Lower lobe of right lung (tissue), 2 donors: ENCODE measurements at places on chromosomes 7 and 10. TPM values are rescaled to one million over a fixed set of nuclear protein-coding genes. Genes with fewer than 3 reads are reported as not detected.

Gene SLC13A1
- total RNA-seq, result not detected

Gene AKR1C4
- total RNA-seq, result not detected

Gene GIMAP7
- 49.4 TPM for total RNA-seq

Gene SPRN
- not detected for total RNA-seq

Gene MEOX2
- total RNA-seq, result 17.1 TPM

Gene ANK3
- total RNA-seq, result 75.9 TPM

Gene POMZP3
- total RNA-seq, result 10.8 TPM

Gene SLC26A5
- 1.8 TPM for total RNA-seq

Gene ACSL5
- total RNA-seq, result 81.1 TPM

Gene MYL7
- total RNA-seq, result 1.6 TPM

Gene C7orf57
- 1.6 TPM for total RNA-seq

Gene ELFN1
- total RNA-seq, result 1.4 TPM

Gene TAS2R3
- 1.4 TPM for total RNA-seq

Gene RET
- 0.68 TPM for total RNA-seq

Gene METTL27
- 4.0 TPM for total RNA-seq

Gene TRIM50
- not detected for total RNA-seq

Gene ASB15
- total RNA-seq, result not detected

Gene FAM107B
- total RNA-seq, result 75.4 TPM

Gene CRPPA
- 3.0 TPM for total RNA-seq

Gene ABCA13
- 2.2 TPM for total RNA-seq

Gene SPDYE8
- total RNA-seq, result not detected

Gene INA
- not detected for total RNA-seq

Gene NEUROD6
- total RNA-seq, result not detected

Gene NPFFR1
- total RNA-seq, result 1.0 TPM

Gene SP4
- 9.7 TPM for total RNA-seq

Gene PRLHR
- not detected for total RNA-seq

Gene R3HCC1L
- 14.4 TPM for total RNA-seq

Gene ADRB1
- 35.6 TPM for total RNA-seq

Gene ECHDC3
- total RNA-seq, result 29.5 TPM

Gene IKZF1
- total RNA-seq, result 61.9 TPM

Gene PRPS1L1
- not detected for total RNA-seq
